Ureter (tissue), 1 donor: ENCODE measurements at places on chromosomes 7 and 10. TPM values are rescaled to one million over a fixed set of nuclear protein-coding genes. Genes with fewer than 3 reads are reported as not detected.

RHBDD2 gene
- 82.7 TPM for total RNA-seq

HNRNPA2B1 gene
- 409 TPM for total RNA-seq

ZNF438 gene
- total RNA-seq = 11.2 TPM

RSPH10B2 gene
- total RNA-seq = not detected

DNA sequence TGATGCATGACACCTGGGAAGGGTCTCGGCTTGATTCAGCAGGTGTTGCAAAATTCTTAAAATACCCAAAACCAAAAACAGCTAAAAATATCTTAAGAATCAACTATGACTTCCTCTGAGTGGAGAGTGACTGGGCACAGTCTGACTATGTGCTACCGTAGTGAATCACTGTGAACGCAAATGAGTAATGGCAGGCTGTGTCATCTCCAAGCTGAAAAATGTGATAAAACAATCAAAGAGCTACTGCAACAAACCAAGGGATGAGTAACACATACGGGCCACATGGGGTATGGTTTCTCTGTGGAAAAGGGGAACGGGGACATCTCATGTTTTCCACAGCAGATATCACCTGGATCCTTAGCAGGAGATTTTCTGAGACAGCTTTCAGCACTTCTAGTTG lies 127.5 kb downstream of the ABCA13 start:
- no peak for DNase-seq

DNA sequence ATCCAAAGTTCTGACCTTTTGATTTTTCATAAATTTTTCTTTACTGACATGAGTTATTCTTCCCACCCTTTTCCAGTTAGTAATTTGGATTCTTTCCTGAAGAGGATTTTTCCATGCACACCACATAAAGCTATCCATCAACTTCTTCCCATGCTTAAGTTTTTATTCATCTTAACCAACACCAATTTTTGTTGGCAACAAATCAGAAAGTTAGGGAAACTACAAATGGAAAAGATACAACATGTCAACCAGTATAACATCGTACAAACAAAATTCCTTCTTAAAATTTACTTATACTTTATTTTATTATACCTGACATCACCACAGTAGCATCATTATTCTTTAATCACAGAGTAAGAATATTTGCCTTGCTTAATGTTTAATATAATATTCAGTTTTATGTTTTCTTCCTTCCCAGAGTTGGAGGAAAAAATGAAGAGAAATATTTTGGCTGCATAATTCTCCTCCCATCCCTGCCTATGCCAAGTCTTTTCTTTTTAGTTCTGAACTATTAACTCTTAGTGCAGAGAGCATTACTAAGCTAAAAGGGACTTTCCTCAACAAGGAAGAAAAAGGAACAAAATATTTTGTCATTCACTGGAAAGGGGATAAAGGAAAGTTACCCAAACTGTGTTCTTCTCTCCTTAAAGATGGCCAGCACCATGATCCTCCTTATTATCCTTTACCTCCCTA lies 67.5 kb upstream of the MEOX2 start:
- DNase-seq = no peak

GRCh38 chr10:79379512-79380124 lies 32.3 kb downstream of the PPIF start:
- DNase-seq = peak; percentile 59

DNA sequence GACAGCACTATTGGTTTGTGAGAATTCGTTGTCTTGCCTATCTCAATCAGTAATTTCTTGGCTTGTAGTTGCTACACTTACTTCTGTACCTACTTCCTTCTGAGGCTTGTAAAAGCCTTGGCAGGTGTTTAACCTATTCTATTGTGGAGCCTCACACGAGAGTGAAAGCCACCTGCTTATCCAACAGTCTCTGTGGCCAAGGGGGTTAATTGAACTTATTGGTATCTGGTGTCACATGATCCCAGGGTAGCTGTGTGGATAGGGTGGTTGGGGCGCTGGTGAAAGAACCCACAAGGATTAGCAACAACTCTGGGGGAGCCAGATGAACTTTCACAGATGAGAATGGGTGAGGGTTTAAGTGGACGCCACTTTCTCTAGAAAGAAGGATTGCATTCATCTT lies 13.9 kb upstream of the ATP6V0E2 start:
- no peak for DNase-seq

- no peak for DNase-seq
Measured at GRCh38 chr10:36373424-36374096, 731.5 kb upstream of the FZD8 start.

DNA sequence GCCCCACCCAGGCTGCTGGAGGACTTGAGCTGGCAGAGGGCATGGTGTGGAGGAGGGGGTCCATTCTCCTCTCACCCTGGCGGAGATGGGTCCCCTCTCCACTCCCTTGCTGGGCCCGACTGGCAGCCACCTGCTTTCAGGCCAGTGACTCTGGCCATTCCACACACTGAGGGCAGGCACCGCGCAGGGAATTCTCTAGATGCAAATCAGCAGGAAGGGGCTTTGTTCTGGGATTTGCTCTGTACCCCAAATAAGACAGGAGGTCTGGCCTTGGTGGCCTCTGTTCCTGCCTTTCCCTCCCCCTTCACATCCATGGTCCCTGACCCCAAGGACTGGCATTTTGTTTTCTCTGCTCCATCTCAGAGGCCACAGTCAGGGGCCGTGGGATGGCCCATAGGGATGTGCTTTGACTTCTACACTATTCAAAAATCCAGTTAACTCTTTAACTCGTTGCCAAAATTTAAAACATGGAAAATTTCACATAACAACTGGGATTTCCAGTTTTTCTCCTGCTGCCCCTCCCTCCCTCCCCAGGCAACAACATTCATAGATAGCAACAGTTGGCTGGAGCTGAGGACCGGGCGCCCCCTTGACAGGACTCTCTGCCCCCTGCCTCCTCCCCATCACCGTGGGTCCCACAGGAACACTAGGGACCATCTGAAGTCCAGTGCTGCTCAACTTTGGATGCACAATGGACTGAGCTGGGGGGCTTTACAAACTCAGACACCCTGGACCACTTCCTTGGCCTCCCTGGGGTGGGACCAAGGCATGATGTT lies 33.9 kb downstream of the PPIF start:
- DNase-seq = peak; percentile 47

GRCh38 chr10:87761892-87762291 lies 56.1 kb downstream of the ATAD1 start:
- DNase-seq = no peak

DNA sequence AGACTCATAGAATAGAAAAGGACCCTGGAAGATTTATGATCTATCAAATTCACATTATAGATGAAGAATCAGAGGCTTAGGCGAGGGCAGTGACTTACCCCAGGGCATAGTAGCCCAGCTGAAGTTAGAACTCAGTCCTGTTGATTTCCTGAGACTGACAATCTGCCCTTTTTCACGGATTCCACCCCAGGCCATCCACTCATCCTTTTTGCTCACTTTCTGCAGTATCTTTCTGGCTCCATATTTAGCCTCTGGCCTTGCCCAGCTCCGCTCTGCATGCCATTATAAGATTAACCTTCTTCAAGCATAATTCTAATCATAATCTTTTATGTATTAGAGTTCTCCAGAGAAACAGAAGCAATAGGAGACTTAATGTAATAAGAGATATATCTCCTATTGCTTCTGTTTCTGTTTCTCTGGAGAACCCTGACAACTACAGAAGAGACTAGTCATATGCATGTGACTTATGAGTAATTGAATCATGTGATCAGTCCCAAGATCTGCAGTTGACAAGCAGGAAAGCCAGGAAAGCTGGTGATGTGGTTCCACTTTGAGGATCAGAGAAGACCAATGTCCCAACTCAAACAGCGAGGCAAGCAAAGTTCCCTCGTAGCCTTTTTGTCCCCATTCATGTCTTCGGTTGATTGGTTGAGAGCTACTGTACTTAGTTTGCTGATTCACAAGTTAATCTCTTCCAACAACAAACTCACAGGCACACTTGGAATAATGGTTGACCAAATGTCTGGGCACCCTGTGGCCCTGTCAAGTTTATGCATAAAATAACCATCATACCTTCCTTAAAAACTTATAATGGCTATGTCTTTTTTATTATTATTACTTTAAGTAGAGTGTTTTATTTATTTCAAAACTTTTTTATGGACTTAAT lies 412.1 kb downstream of the SUGCT start:
- DNase-seq = no peak

- no peak for DNase-seq
Measured at GRCh38 chr7:832968-833424, 720 bp downstream of the SUN1 start.

GRCh38 chr7:51310131-51310583 lies 6.5 kb downstream of the COBL start:
- no peak for DNase-seq

DNA sequence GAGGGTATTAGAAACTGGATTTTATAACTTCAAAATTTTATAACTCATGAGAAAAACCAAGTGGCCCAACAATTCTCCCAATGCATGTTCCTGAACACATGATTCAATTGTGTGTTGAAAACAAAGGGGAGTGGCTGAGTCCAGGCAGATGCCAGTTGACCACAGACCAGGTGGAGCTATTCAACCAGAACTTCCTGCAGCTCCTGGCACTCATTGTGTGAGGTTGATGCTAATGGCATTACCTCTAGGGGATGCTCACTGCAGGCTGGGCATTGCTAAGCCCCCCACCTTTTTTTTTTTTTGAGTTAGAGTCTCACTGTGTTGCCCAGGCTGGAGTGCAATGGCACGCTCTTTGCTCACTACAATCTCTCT lies 20.3 kb downstream of the MYOF start:
- peak; percentile 67 for DNase-seq

DNA sequence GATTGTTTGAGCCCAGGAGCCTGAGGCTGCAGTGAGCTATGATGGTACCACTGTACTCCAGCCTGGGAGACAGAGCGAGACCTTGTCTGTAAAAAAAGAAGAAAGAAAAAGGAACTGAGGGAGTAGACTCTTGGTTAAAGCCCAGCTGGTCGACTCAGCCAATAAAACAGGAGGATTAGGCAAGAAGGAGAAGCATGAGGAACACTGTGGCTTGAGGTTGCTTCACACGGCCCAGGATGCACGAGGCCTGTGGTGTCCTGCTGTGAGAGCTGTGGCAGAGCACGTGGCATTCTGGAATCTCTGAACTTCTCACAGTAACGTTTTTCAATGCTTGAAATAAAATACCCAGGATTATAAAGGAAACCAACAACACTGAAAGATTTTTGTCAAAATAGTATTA lies 93.3 kb downstream of the CUL2 start:
- DNase-seq = no peak

GRCh38 chr10:103592186-103593021 lies 98.9 kb downstream of the NEURL1 start:
- DNase-seq = no peak

- no peak for DNase-seq
Measured at GRCh38 chr7:153475239-153475638, 577.0 kb upstream of the DPP6 start.

DNA sequence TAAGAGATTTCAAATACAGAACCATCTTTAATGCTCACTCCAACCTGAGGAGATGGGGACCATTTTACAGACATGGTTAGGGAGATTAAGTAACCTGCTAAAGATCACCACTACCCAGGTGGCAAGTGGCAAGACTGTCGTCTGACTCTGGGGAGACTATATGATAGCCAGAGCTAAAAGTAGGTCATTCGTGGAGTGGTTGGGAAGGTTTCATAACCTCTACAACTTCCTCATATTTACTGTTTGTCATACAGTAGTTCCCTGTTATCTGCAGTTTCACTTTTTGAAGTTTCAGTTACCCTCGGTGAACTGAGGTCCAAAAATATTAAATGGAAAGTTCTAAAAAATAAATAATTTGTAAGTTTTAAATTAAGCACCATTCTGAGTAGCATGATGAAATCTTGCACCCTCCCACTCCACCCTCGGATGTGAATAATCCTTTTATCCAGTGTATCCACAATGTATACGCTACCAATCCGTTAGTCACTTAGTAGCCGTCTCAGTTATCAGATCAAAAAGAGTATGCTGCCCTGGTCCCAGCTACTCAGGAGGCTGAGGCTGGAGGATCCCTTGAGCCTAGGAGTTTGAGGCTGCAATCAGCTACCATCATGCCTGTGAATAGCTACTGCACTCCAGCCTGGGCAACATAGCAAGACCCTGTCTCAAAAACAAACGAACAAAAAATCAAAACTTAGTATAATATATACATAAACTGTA lies 14.9 kb upstream of the LGI1 start:
- no peak for DNase-seq

DNA sequence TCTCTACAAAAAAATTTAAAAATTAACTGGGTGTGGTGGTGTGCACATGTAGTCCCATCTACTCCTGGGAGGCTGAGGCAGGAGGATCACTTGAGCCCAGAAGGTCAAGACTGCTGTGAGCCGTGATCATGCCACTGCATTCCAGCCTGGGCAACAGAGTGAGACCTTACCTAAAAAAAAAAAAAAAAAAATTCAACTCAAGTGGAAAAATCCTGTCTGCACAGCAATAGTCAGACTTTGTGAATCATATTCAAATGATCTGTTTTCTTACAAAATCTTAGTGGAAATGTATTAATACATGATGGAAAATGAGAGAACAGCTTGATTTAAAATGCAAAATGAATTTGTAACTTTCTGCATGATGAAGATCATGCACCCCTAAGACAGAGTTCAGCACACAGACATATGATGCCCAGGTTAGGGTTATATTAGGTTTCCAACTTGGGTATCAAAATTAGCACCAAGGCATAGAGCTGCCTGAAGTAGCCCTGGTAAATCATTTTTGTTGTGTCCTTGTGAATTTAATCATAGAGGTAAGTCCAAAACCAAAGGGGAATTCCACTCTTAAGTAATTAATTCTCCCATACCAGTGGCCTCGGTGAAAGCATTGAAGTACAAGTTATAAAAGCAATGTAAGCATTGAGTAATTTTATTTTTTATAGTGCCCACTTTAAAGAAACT lies 93.8 kb downstream of the ADD3 start:
- DNase-seq = no peak
